ENCODE measurements at places on chromosomes 6 and 20. TPM values are rescaled to one million over a fixed set of nuclear protein-coding genes. Genes with fewer than 3 reads are reported as not detected.

DNA sequence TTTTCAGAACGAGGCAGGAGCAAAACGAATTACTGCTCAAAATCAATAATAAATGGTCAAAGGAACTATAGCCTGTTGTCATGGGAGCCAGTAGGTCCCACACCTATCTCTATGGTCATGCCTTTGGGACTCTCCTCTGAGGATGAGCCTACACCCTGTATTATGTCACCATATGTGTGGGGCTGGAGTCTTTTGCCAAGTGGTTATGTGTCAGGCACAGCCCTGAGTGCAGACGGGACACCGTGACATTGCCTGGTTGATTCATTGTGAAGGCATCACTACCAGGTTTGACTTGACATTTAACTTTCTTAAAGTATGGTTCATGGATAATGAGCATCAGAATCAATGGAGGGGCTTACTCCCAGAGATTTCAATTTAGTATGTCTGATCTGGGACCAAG is 23.6 kb downstream of the BMP6 start:
- no peak for DNase-seq

The SLC16A10 gene
- 0.18 TPM for total RNA-seq

DNA sequence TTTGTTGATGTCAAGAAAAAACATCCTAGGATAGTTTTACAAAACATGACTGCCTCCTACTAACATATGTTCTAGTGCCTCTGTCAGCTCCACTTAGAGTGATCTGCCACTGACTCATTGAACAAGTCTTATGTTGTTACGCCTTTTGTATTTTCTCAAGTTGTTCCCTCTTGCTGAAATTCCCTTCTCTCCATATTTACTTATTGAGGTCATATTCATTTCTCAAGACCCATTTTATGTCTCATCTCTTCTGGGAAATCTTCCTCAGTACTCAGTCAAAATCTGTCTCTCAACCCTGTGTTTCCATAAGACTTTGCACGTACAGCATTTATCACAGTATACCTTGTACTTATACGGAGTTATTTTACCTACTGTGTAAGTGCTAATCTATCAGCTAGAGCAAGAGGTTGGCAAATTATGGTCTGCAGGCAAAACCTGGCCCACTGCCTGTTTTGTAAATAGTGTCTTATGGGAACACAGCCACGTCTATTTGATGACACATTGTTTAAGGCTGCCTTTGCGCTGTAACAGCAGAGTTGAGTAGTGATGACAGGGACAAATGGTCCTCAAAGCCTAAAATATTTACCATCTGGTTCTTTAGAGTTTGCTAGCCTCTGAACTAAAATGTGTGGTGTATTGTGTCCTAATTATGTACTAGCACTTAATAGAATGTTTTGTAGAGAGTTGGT is 83.4 kb downstream of the ADGRB3 start:
- DNase-seq, result no peak

- DNase-seq, result no peak
Measured at GRCh38 chr6:112933947-112934346, 586.8 kb downstream of the RFPL4B start.

DNA sequence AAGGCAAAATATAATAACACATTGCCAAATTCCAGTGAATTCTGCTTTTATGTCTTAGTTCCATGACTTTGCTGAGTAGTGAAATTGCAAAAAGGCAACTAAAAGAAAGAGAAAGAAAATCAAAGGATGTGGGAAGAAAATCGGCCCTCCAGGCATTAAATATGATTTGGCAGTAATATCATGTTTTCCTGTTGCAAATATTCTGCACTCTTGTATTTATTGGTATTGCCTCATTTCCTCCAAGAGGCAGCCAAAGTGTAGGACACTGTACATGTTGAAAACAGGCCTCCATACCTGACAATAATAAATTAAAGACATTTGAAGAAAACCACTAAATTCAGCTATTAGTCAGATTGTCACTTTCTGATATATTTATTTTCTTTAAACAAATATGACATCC is 460.0 kb upstream of the NOX3 start:
- DNase-seq, result no peak

DNA sequence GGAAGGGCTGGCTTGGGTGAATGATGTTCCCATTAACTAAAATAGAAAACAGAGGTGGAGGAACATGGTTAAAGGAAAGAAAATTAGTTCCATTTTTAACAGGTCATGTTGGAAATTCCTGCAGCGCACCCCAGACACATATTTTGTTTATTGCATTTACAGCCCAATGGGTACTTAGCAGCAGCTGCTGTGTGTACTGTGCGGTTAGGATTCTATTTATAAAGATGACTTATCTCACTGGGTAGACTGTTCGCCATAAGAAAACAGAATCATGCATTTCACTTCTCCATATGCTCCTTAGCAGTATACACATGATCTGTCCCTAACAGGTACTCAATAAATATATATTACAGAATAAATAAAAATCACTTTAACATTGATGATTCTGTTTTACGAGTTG is 135.8 kb downstream of the SLC35F1 start:
- no peak for DNase-seq

The OTOR gene
- total RNA-seq, result not detected

- DNase-seq, result no peak
Measured at GRCh38 chr6:144467172-144467762, 182.1 kb downstream of the UTRN start.

GRCh38 chr6:91566467-91566866 is 979.6 kb upstream of the MAP3K7 start:
- no peak for DNase-seq

DNA sequence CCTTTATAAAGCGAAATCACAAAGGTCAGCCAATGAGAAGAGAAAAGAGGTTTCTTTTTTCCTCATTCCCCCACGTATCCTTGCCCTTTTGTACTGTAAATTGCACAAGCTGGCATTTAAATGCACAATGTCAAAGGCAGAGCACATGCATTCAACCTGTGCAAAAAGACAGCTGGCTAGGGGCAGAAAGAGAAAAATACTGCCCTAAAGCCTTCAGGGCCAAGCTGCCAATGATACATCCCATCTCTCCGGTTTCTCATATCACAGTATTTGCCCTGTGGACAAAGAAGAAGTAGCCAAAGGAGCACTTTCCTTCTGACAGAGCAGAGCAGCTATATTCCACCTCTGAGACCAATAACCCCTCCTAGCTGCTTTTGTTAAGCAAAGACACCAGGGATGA is 219.2 kb downstream of the TRDN start:
- no peak for DNase-seq

The HCK gene
- total RNA-seq, result 0.98 TPM

DNA sequence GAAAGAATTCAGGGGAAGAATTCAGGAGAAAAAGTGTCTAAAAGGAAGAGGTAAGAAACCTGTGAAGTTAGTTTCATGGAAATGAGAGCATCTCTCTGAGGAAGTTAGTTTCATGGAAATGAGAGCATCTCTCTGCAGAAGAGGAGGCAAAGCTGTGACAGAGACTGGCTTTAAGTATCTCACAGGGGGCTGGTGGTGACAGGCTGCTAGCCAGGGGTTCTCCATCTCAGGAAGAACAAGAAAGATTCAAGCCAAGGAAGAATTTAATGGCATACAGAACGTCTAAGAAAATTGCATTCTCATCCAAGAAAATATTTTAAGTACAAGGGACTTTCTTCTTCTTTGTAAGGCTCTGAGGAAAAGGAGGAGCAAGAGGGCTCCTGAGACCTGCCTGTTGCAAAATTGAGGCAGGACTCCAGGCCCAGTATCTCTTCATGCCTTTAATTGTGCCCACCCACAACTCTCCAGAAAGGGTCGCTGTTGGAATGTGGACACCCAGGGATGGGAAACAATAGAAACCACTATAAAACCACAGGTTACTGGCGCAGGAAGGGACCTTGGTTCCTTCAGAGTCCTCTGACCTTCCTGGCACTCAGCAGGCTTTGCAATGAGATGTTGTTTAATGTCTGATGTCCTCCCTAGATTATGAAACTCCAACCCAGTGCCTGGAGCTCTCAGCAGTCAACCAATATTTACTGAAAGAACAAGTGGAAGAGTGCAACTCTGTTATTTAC is 136.8 kb downstream of the FNDC1 start:
- no peak for DNase-seq

The NTSR1 gene
- total RNA-seq, result 44.1 TPM

GRCh38 chr20:1212607-1213396 is 9.5 kb downstream of the C20orf202 start:
- DNase-seq, result peak; percentile 45

GRCh38 chr6:35554811-35555210 is 42.1 kb upstream of the TULP1 start:
- DNase-seq, result no peak

GRCh38 chr20:63191400-63191799 is 24.5 kb downstream of the YTHDF1 start:
- DNase-seq, result peak; percentile 87

GRCh38 chr6:29589423-29590048 is 4.6 kb downstream of the OR2H2 start:
- DNase-seq, result peak; percentile 67

The SLC22A1 gene
- 0.98 TPM for total RNA-seq

The OR2B3 gene
- not detected for total RNA-seq

- no peak for DNase-seq
Measured at GRCh38 chr6:6823568-6824224, 235.2 kb downstream of the LY86 start.

The NRSN1 gene
- not detected for total RNA-seq
